ENCODE measurements at places on chromosomes 13 and 19.

GRCh38 chr19:46513461-46514236, 18.0 kb upstream of the PNMA8B start:
- DNase-seq: peak; percentile 63

GRCh38 chr19:15962319-15962718, 13.5 kb downstream of the OR10H4 start:
- DNase-seq: no peak

DNA sequence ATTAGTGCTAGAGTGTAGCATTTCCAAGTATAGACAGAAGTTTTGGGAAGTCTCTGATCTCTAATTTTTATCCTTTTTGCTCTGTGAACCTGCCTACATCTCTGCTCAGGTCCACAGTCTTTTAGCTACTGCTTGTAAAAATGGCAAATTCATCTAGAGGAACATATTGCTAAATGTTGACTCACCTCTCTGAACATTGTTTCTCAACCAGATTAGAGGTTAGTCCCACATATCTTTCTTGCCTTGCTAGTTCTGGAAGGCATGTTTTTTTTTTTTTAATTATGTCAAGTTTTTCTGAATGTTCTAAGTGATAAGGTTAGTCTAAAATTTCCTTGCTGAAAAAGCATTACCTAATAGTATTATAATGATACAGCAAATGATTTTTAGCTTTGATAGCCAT, 2889.6 kb upstream of the PCDH20 start:
- DNase-seq: no peak

DNA sequence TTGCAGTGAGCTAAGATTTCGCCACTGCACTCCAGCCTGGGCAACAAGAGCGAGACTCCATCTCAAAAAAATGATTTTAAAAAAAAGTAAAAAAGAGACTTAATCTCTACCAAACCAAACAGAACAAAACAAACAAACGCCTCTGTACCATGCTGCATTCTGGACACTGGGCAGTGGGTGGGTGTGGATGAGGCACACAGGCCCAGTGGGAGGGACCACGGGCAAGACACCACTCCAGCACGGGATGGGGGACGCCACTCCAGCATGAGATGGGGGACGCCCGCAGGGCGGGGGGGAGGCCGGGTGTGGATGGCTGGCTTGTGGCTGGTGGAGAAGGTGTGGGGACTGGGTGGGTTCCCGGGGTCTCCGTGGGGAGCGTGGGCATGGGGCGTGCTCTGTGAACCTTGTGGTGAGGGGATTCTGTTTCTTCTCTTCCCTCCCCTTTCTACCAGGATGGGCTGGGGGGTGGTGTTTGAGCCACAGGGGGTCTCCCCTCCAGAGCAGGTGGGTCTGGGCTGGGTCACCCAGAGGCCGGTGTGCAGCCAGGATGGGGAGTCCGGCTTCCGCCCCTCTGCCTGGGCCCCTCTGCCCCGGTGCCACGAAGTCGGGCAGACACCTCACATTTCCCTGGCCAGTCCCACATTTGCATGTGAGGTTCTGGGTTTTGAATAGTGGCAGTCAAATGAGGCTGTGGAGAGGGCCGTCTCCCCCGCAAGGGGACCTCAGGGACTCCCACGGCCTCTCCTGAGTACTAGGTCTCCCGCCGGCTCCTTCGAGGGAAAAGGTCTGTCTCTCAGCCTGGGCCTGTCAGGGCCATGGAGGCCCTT, 23.9 kb upstream of the MATK start:
- DNase-seq: no peak

- no peak for DNase-seq
These were observed 148.9 kb downstream of the DCT start for GRCh38 chr13:94330552-94331071.

DNA sequence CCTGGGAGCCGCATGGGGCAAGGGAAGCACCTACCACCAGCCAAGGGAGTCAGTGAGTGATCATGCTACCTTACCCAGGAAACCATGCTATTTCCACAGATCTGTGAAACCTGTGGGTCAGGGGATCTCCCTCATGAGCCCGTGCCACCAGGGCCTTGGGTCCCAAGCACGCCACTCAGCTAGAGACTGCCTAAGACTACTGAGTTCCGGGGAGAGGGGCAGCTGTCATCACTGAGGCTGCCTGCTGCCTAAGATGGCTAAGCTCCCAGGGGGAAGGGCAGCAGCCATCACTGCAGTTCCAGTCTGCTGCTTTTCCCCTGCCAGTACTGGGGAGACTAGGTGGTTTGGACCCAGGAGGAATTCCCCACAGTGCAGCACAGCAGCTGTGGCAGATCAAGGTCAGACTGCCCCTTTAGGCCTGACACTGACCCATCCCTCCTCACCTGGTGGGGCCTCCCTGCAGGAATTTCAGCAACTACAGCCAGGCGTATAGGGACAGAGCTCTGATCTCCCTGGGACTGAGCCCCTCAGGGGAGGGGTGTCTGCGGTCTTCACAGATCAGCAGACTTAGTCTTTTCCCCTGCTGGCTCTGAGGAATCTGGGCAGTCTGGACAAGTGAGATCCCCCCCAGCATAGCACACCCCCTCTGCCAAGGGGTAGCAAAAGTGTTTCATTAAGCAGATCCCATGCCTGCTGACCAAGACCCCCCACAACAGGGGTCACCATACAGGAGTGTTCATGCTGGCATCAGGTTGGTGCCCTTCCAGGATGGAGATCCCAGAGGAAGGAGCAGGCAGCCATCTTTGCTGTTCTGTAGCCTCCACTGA, 26.9 kb downstream of the VSTM2B start:
- DNase-seq: no peak

GRCh38 chr19:5713228-5713627, 6.7 kb downstream of the LONP1 start:
- no peak for DNase-seq

DNA sequence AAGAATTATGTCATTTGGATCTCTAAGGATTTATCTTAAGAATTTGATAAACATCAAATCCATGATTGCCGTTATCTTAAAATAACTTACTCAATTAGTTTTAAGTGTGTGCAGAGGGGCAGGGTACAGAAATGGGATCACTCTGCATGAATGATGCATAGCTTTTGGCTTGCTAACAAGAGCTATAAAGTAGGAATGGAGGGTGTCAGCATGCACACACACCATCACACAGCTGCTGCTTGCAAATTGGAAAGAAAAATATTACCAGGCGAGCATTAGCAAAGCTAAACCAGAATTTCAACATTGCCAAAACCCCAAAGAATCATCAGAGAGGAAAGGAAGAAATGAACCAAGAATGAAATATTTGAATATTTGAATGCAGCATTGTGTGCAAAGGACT, 580.6 kb downstream of the LMO7 start:
- no peak for DNase-seq

DNA sequence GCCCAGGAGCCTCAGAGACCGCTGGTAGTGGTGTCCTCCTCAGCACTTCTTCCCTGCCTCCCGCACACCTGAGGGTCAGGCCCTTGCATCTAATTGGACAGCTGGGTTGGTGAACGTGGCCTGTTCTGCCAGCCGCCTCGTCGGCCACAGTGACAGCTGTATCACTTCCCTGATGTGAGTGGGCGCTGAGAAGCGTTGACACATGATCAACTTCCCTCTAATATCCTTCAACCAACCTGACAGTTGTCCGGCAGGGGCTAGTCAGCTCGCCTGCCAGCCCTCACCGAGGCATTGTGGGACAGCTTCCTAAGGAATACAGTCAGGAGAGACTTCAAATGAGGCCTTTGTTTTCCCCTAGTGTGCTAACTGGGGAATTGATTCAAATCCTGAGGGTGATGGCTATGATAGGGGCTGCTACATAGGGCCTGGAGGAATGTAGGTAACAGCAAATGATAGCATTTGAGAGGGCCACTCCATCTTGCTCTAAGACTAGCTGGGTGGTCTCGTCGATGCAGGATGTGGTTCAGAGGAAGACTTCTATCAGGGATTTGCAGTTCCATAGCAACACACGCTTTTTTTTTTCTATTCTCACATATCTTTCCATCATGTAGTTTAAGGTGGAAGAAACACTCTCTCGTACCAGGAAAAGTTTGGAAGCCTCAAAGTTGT, 230.8 kb downstream of the TSHZ3 start:
- no peak for DNase-seq

DNA sequence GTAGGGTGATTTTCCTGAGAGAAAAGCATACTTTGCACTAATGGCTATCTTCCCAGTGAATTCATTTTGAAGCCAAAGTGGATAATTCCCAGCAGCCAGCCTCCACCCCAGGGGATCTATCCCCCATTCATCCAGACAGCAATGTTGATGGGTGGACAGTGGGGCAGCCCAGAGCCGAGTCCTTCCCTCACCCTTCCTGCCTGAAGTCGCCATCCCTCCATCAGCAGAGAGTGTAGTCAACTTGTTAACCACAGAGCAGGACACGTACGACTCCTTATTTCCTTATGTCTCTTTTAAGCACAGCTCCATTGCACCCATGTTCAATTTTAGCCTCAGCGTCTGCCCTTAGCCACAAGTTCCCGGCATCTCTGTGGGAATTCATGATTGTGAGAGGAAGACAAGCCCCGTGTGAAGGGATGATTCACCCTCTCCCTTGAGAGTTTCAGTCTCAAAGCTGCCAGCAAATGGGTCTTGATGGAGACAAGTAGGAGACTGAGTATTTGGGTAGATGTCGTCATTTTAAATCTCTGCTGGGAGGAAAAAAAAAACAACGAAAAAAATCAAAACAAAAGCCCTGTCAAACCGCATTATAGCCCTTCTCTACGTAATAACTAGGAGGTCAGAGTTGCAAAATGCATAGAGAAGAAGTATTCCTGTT, 58.3 kb upstream of the MEDAG start:
- no peak for DNase-seq

GRCh38 chr19:10317045-10317856, 1.4 kb upstream of the FDX2 start:
- DNase-seq: no peak

- no peak for DNase-seq
These were observed 171.7 kb upstream of the MAB21L1 start for GRCh38 chr13:35648201-35648600.

DNA sequence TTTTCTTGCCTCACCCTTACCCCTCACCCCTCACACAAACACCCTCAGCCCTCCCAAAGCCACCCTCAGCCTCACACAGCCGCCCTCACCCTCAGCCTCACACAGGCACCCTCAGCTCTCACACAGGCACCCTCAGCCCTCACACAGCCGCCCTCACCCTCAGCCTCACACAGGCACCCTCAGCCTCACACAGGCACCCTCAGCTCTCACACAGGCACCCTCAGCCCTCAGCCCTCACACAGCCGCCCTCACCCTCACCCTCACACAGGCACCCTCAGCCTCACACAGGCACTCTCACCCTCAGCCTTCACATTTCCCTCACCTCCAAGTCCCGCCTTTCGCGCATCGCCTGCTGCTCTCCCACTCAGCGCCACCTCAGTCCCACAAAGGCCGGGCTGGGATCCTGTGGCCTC, 287 bp upstream of the ZSCAN22 start:
- no peak for DNase-seq

DNA sequence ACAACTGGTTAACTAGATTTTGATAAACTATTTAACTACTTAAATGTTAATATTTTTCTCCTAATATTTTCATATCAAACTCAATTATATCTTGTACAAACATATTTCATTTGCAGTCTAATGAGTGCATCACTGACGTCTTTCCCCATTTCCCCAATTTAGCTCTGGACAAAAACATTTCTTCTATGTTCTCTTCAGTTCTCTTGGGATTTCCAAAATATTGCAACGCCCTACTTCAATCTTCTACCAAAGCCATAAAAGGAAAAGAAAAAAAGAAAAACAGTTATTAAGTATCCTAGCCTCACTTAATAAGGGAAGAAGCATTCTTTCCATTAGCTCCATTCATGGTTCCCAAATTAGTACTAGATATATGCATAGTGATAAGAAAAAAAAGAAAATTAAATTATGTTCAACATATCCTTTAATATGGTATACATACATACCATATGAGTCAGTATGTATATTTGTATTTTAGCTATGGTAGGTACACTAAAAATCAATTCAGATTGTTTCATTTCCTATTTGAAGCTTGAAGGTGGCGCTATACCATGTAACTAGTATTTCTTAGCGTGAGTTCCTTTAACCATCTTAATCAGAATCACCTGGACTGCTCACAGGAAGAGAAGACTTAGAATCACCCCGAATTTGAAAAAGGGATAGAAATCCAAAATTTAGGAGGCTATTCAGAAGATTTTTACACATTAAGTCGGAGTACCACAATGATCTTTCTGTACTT, 9.9 kb downstream of the FBXL3 start:
- DNase-seq: no peak

- no peak for DNase-seq
These were observed 1.5 kb upstream of the CIRBP start for GRCh38 chr19:1267477-1268225.

- DNase-seq: no peak
These were observed 17.1 kb downstream of the NWD1 start for GRCh38 chr19:16736709-16737108.

DNA sequence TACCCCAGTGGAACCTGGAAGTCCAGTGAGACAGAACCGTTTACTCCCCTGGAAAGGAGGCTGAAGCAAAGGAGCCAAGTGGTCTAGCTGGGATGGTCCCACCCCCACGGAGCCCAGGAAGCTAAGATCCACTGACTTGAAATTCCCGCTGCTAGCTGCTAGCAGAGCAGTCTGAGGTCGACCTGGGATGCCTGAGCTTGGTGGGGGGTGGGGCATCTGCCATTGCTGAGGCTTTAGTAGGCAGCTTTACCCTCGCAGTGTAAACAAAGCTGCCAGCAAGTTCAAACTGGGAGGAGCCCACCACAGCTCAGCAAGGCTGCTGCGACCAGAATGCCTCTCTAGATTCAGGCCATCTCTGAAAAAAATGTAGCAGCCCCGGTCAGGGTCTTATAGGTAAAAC, 437.0 kb downstream of the SUCLA2 start:
- DNase-seq: no peak

DNA sequence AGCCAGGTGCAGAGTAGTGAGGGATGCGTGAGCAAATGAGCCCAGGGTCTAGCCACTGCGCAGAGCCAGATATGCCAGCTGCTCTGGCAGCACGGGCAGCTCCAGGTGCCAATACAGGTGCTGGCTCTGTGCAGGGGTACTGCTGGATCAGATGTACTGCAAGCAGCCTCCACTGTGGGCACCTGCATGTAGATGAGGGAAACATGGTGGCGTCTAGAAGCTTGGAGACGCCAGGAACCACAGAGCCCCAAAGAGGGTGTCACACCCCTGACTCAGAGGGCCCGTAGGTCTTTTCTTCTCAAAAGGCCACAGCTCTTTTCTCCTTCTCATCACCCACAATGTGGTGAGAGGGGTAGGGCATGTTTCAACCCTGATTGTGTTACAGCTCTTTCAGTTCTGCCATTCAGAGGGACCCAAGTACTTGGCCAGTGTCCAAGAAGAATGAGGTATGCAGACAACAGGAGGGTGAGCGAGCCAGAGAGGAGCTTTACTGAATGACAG, 244.4 kb upstream of the SLITRK1 start:
- peak; percentile 8 for DNase-seq
